ENCODE measurements at places on chromosomes 12 and 14. TPM values are rescaled to one million over a fixed set of nuclear protein-coding genes. Genes with fewer than 3 reads are reported as not detected.
A peak's percentile ranks its signal among the peaks of the same experiment; 100 is the strongest.

Gene RTN1
- 3.4 TPM for total RNA-seq

Gene SOX5
- not detected for total RNA-seq

Gene KRT6B
- total RNA-seq, result not detected

Gene ZBTB42
- total RNA-seq, result 3.3 TPM

Gene GZMH
- total RNA-seq, result 2.0 TPM

DNA sequence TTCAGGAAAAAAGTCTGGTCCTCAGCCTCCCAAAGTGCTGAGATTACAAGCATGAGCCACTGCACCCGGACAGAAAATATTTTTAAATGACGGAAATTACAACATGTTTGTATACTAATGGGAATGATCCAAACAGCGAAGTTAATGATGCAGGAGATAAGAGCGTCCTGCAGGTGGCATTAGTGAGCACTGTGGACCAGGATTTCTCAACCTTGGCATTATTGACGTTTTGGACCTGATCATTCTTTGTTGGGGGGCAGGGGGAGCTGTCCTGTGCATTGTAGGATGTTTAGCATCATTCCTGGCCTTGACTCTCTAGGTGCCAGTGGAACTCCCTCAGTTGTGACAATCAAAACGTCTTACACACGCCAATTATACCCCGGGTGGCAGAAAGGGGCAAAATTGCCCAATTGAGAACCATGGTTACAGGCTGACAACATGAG lies 34.1 kb downstream of the SCFD1 start:
- no peak for DNase-seq

GRCh38 chr12:65334521-65334920 lies 56.0 kb downstream of the MSRB3 start:
- no peak for DNase-seq

- no peak for DNase-seq
Measured at GRCh38 chr12:116604178-116604895, 45.2 kb downstream of the MAP1LC3B2 start.

GRCh38 chr14:68526512-68527091 lies 266.3 kb downstream of the ZFP36L1 start:
- DNase-seq, result no peak

- DNase-seq, result no peak
Measured at GRCh38 chr12:110071504-110071903, 23.2 kb upstream of the C12orf76 start.

DNA sequence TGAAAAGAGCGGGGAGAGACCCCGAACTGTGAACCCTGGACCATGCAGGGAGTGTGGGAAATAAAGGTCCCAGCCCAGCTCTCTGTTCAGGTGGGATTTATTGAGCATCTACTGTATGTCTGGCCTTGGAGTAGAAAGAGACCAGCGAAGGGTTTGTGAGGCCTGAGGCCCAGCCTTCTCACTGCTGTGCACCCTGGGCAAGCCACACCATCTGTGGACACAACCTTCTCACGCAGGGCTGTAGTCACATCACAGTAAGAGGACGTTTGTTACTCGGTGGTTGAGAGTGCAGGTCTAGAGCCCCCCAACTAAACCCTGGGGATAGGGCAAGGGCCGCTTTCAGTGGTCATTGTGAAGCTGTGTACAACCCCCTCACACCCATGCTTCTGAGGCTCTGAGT lies 18.2 kb downstream of the FAM222A start:
- DNase-seq, result no peak

- DNase-seq, result no peak
Measured at GRCh38 chr14:32480337-32480736, 151.2 kb downstream of the AKAP6 start.

DNA sequence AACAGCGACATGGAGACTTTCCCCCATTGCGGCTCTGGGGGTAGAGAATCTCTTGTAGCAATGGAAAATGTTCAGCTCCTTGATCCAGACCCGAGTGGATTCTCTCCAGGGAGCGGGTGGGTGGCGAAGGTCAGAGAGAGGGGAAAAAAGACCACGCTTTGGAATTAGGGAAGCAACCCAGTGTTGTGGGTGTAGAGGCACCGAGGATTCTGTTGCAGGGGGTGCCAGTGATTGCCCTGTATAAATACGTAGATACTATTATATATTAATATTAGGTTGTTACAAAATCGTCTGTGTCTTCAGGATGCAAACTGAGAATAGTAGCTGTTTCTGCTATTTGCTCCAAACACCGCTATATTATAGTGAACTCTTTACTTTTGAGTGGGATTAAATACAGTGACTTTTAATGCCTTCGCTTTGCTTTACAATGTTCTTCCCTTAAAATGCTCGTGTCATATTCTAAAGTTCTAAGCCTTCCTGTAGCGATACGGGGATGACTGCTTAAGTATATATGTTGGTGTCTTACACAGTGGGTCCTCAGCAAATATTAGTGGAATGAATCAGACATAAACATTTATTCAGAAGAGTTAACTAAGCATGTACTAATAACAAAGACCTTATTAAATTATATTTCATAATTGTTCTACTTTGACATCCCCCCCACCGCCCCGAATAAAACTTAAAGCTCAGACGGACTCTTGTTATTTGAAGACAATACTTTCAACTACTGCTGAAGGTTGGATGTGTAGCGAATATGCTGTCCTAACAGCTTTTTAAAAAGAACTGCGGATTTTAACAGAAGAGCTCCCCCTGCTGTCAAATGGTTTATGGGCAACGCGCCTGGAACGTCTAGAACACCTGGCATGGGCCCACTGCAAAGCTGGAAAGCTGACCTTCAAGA lies 136.4 kb upstream of the KRAS start:
- peak; percentile 43 for DNase-seq

DNA sequence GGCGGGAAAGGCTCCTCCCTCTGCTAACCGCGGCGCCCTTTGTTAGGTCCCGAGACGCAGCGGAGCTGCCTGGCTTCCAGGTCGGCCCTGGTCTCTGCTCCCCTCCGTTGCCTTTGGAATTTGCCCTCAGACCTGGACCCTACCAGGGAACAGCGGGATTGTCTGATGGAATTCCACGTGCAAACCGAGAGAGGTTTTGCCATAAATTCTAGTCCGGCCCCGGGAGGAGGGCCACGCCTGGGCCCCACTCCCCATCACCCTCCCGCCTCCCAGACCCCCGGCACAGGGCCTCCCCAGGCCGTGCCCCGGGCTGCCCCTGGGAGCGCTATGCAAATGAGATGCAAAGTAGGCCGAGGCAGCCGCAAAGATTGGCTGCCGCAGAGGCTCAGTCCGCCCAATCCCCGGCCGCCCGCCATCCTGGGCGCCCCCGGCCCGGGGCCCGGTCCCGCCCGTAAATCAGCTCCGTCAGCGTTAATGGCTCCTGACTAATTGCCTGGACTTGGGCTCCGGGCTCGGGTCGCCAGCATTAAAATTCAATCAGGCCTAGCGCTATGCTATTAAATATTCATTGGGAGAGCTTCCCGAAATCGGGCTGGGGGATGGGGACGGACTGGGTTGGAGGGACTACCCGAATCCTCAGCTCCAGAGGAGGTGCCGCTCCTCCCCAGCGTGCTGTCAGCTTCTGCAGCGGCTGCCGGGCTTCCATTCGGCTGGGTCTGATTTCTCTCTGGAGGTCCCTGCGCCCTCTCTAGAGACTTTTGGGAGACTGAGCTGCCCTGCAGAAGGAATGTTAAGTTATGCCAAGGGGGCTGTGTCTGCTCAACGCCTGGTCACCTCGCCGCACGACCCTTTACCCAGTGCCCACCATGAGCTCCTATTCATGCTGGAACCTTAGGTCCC lies 15.7 kb upstream of the FIGNL2 start:
- DNase-seq, result no peak

DNA sequence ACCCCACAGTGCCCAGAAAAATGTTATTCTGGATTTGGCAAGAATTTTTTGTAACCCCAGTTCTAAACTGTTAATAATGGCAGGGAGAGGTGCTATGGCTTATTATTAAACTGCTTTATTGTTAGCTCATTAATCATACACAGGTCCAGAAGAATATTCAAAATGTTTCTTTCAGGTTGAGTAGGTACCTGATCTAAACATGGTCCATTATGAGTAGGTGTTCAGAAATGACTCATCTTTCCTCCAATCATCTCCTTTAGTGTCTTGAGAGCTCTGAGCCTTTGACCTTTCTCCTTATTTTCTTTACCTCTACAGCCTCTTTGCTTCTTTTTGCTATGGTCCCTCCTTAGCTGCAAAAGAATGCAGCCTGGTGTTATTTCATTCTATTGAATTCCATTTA lies 211.0 kb upstream of the GARIN6 start:
- no peak for DNase-seq

- DNase-seq, result no peak
Measured at GRCh38 chr14:57748279-57748678, 117.6 kb downstream of the SLC35F4 start.

- no peak for DNase-seq
Measured at GRCh38 chr12:124443931-124444712, 123.3 kb downstream of the NCOR2 start.

DNA sequence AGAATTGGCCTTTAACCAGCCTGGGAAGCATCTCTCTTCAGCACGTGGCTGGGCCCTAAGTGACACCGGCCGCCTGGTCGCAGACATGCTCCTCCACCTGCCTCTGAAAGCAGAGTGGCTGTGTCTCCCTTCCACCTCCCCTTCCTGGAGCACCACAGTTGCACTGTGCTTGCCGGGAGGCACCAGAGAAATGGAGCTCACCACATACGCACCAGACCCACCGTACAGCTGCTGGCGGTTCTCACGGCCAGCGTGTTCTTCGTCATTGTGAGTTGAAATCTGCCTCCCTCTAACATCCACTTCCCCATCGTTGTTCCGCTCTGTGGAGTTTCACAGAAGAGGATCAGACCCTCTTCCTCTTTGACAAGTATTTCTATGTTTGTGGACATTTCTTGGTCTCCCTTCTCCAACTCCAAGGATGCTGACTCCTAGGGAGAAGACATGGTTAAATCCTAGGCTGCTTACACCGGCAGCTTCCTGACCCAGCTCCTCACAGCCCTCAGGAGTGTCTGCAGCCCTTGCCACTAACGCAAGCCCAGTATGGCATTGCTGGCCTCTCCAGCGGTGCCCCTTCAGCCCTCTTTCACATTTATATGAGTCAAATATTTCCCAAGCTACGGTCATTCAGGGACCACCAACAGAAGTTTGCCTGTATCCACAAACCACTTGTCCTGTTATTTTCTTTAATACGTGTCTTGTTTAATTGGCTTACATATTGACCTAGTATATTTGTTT lies 11.5 kb upstream of the KRT5 start:
- DNase-seq, result no peak

- DNase-seq, result no peak
Measured at GRCh38 chr14:101478096-101478495, 83.2 kb upstream of the DIO3 start.

DNA sequence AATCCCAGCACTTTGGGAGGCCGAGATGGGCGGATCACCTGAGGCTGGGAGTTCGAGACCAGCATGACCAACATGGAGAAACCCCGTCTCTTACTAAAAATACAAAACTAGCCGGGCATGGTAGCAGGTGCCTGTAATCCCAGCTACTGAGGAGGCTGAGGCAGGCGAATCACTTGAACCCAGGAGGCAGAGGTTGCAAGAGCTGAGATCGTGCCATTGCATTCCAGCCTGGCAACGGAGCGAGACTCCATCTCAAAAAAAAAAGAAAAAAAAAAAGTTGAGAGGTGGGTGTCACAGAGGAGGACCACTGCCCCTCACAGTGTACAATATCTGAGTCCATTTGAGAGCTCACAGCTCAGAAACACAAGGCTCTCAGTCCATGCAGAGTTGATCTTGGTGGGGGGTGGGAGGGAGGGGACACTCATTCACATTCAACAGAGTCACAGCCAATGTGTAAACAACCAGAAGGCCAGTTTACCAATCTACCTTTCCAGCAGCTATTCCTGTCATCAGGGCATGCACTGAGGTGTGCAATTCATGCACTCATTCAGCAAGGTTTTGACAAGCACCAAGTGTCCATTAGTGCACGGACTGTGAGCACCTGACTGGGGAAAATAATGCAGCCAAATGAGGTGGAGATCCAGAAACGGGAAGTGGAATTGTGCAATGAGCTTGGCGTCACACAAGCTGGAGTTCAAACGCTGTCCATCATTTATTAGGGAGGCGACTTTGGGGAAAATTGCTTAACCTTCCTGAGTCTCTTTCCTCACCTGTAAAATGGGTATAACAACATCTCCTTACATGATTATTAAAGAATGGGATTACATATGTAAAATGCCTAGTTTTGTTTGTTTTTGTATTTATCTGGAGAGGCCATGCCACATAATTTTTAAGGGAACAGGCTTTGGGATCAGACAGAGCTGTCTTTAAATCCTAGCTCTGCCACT lies 4.4 kb upstream of the EIF5 start:
- no peak for DNase-seq
